ENCODE measurements at places on chromosomes 12 and 14. TPM values are rescaled to one million over a fixed set of nuclear protein-coding genes. Genes with fewer than 3 reads are reported as not detected.

DNA sequence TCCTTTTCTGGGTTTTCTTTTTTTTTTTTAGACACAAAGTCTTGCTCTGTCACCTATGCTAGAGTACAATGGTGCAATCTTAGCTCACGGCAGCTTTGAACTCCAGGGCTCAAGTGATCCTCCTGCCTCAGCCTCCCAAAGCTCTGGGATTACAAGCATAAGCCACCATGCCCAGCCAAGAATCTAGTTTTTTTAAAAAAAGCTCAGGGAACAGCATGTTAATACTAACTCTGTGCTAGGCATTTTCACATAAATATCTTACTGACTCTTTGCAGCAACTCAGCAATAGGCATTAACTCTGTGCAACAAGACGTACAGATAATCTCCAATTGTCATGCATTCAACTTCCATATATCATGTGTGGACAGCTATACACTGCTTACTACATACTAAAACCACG lies 97.4 kb downstream of the LLPH start:
- H3K27ac ChIP-seq: no peak overlapping the region
- no peaks in the 10 kb centered on the region for H3K27me3 ChIP-seq
- H3K4me3 ChIP-seq: no peak overlapping the region
- no peak for ATAC-seq

DNA sequence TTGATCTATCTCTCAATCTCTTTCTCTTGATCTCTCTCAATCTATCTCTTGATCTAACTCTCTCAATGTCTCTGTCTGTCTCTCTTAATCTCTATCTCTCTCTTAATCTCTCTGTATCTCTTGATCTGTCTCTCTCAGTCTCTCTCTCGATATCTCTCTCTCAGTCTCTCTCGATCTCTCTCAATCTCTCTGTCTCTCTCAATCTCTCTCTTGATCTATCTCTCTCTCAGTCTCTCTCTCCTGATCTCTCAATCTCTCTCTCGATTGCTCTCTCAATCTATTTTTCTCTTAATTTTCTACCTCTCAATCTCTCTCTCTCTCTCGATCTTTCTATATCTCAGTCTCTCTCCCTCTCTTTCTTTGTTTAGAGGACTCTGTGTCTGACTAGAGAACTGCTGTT lies 126.7 kb downstream of the BCL11B start:
- no peaks in the 10 kb centered on the region for H3K36me3 ChIP-seq
- no peak overlapping the region for H3K27ac ChIP-seq
- H3K27me3 ChIP-seq: peaks cover 14% of the 10 kb centered on the region
- H3K4me1 ChIP-seq: no peaks in the 10 kb centered on the region
- no peak for ATAC-seq

TMEM229B gene
- total RNA-seq: 3.9 TPM

KRT83 gene
- total RNA-seq: not detected

SRRM4 gene
- total RNA-seq: 0.04 TPM

PAX9 gene
- total RNA-seq: 1.6 TPM

KCNH5 gene
- total RNA-seq: 0.15 TPM

DNA sequence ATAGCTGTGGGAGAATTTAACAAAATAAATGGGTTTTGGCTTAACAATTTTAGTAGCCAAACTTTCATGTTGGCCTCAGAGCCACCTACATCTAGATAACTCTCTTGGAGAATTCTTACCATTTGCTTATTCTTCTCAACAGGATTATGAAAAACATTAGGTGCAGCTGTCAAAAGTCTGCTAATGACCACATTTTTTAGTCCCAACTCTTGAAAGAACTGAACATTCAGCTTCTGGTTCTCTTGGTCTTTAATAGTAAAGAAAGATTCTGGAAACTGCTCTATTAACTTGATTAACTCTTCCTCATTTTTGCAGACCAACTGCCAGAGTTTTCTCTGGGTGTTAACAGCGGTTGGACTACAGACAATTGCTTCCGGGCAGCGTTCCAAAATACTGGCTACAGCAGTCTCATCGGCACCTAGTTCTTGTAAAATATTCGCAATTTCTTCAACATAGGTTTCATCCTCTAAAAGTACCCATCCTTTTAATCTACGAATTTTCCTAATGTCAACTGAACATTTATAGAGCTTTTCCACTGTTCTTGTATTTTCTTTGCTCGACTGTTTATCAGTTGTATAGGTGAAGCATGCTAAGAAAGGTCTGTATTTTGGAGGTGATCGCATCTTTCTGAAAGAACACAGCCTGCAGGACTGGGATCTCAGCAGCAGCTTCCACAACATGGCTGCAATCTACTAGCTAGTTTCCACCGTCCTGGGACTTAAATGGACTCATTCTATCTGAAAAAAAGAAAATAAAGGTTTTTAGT lies 8.7 kb downstream of the MTERF2 start:
- peak overlapping the region; percentile 53 for H3K27ac ChIP-seq
- ATAC-seq: no peak
- H3K4me1 ChIP-seq: peaks cover 93% of the 10 kb centered on the region
- H3K27me3 ChIP-seq: no peaks in the 10 kb centered on the region
- H3K4me3 ChIP-seq: no peak overlapping the region

DIO2 gene
- total RNA-seq: 20.0 TPM

PRR4 gene
- total RNA-seq: 1.9 TPM

GRCh38 chr12:16604596-16605252 lies 1.2 kb downstream of the LMO3 start:
- H3K27me3 ChIP-seq: no peaks in the 10 kb centered on the region
- peaks cover 37% of the 10 kb centered on the region for H3K4me1 ChIP-seq
- ATAC-seq: peak; percentile 13
- H3K27ac ChIP-seq: peak overlapping the region; percentile 89

LMNTD1 gene
- not detected for total RNA-seq

TOMM20L gene
- not detected for total RNA-seq

KERA gene
- total RNA-seq: not detected

DNA sequence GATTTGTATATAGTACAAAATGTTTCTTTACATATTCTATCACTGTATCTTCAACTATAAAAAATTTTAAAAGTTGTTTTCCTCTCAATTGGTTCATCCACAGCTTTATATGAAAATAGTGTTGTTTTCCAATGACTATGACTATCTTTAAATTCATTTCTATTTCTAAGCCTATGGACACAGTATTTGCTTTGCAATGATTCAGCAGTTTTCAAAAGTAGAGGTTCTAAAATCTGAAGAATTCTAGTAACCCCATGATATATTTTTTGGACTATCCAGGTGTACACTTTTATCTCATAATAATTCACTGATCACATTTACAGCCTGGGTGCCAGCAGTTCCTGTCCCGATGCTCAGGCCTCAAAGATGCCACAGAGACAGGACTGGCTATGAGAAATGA lies 118.4 kb upstream of the PTPRR start:
- no peak overlapping the region for H3K4me3 ChIP-seq
- no peaks in the 10 kb centered on the region for H3K27me3 ChIP-seq
- no peak for ATAC-seq
- H3K36me3 ChIP-seq: no peaks in the 10 kb centered on the region
- H3K4me1 ChIP-seq: no peaks in the 10 kb centered on the region
- H3K27ac ChIP-seq: no peak overlapping the region

GRCh38 chr12:130634866-130635265 lies 81.2 kb downstream of the RIMBP2 start:
- H3K4me1 ChIP-seq: no peaks in the 10 kb centered on the region
- no peak overlapping the region for H3K27ac ChIP-seq
- no peaks in the 10 kb centered on the region for H3K36me3 ChIP-seq
- no peak overlapping the region for H3K4me3 ChIP-seq
- peaks cover 36% of the 10 kb centered on the region for H3K27me3 ChIP-seq
- ATAC-seq: no peak

SPIC gene
- not detected for total RNA-seq

DNA sequence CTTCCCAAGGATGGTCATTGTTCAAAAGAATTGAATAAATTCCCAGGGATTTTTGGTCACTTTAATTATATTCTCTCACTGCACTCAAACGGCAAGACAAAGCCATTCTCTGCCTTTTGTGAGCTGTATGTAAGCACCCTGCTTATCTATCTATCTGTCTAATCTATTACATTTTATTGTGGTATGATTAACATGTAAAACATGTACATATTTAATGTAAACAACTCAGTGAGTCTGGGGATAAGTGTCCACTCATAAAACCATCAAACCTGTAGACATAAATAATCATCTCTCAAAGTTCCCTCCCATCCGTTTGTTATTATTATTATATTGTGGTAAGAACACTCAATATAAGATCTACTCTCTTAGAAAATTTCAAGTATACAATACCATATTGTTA lies 167.1 kb downstream of the CAND1 start:
- H3K4me3 ChIP-seq: no peak overlapping the region
- no peak for ATAC-seq
- H3K4me1 ChIP-seq: peaks cover 6% of the 10 kb centered on the region
- H3K36me3 ChIP-seq: no peaks in the 10 kb centered on the region
- no peaks in the 10 kb centered on the region for H3K27me3 ChIP-seq
- H3K27ac ChIP-seq: no peak overlapping the region

DNA sequence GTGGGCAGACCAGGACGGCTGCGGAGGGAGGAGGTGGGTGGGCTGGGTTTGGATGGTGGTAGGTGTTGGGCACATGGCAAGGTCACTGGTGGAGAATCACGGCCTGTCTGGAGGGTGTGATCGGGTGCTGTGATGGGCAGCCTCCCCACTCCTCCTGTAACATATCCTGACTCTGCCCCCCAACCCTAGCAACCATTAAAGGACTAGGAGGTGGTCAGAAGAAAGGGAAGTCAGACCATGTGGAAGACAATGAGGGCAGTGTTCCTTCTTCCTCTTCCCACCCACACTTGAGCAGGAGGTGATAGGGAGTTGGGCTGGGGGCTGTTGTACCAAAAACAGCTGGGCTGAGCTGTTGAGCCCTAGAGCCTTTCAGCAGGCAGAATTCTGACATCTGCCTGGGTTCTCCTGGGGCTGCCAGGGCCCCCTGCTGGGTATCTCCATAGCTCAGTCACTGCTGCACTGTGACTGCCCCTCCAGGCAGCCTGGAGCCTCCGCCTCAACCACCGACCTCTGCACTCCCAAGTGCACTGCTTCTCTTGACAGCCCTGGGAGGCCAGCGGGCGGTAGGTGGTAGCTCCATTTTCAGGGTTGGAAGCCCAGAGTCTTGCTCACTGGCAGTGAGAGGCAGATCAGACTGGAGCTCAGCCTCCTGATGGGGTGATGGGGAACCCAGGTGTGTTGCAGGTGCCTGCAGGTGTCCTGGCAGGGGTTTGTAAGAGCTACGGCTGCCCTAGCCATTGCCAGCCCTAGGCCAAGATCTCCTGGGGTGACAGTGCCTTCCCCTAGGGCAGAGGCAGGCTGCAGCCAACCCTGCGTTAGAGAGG lies 15.4 kb downstream of the VASH1 start:
- peaks cover 55% of the 10 kb centered on the region for H3K36me3 ChIP-seq
- peaks cover 40% of the 10 kb centered on the region for H3K4me1 ChIP-seq
- ATAC-seq: no peak
- no peaks in the 10 kb centered on the region for H3K27me3 ChIP-seq
